Cortex of kidney (tissue), 1 donor: ENCODE measurements at places on chromosomes 12 and 14.

DNA sequence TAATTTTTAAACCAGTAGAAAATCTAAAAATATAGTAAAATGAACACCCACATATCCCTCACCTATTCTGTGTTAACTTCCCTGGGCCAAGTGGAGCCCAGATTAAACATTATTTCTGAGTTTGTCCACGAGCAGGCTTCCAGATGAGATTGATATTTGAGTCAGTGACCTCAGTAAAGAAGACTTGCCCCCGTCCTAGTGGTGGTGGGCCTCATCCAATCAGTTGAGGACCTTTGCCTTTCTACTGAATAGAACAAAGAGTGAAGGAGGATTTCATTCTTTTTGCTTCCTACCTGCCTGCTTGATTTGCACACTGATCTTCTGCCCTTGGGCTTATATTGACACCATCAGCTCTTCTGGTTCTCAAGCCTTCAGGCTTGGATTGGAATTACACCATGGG is 174.7 kb upstream of the PLEKHG7 start:
- DNase-seq, result no peak

- no peak for DNase-seq
These were observed 25.7 kb upstream of the CRY1 start for GRCh38 chr12:107119091-107119490.

DNA sequence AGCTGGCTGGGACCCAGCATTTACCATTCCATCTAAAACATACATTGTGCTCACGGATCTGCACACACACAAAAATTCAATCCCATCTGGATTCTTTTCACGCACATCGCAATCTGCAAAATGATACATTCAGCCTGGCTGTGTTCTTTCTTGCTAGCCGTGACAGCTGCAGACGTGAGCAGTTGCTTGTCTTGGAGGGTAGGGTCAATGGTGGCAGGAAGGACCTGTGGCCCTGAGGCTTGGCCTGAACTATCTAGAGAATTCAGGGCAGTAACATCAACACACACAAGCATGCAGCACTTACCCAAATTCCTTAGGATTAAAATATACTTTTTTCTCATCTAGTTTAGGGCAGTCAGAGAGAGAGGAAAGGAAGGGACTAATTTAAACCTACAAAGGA is 72.0 kb downstream of the DICER1 start:
- no peak for DNase-seq

- DNase-seq, result no peak
These were observed 88.0 kb downstream of the PCNX1 start for GRCh38 chr14:70995211-70995610.

GRCh38 chr12:116425256-116426193 is 133.7 kb upstream of the MAP1LC3B2 start:
- DNase-seq, result no peak

- no peak for DNase-seq
These were observed 13.2 kb upstream of the RABGGTA start for GRCh38 chr14:24284501-24285035.

DNA sequence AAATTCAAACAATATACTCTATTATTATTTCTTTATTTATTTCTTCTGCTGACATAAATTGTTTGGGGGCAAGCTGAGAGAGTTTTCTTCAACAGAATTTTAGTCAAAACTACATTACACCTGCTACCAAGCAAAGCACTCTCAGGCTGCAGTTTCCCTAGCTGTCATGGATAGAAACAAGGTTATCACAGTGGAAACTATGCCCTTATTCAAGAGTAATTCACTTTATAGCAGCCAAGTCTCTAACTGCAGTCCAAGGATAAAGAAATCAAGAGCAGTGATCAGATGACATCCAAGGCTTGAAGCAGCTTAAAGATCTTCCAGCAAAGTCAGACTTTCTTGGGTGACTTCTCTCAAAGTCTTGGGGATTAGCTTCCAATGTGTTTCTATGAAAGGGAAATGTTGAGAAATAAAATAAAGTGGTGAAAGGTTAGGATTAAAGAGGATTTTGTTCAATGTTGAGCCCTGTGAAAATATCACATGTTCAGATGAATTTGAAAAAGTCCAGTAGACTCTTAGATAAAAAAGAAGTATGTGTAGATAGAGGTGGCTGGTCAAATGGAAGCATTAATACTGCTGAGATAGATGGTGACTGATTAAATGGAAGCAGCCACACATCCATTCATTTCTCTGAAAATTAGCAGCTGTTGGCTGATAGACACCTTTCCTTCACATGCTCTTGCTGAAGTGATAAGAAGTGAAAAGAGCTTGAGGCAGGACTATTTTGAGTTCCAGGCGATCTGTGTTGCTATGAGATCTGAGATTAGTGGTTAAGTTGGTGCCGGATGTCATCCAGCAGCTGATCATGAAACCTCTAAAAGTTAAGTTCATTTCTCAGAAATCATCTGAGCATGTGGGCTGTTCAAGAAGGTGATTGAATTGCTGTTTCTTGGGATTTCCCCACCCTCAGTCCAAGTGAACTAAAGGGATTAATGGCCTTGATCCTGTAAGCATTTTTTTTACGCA is 257.8 kb upstream of the BTG1 start:
- no peak for DNase-seq

DNA sequence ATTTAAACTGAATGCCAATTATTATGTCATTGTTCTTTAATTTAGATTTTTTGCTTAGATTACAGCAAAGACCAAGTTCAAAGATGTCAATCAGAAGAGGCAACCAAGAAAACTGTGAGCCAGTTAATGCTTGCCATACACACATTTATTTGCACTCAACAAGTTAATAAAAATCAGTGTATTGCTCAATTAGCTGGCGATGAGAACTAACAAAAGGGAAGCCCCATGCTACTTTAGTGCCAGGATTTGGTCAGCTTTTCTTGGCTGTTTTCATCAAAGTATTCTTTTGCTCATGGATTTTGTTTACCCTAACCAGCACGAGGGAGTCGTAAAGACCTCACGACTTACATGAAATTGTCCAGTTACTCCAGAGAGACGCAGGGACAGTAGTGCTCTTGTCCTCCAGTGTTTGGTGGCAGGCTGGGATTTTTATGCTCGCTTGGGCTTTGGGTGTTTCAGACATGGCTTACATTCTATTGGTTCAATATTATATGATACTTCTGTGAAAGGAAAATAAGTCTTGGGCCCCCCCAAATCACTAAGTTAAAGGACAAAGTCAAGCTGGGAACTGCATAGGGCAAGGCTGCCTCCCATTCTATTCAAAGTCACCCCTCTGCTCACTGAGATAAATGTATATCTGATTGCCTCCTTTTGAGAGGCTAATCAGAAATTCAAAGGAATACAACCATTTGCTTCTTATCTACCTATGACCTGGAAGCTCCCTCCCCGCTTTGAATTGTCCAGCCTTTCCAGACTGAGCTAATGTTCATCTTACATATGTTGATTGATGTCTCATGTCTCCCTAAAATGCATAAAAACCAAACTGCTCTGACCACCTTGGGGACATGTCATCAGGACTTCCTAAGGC is 7.4 kb upstream of the B4GALNT1 start:
- no peak for DNase-seq

- no peak for DNase-seq
These were observed 7.3 kb upstream of the GALNT9 start for GRCh38 chr12:132336451-132337413.

DNA sequence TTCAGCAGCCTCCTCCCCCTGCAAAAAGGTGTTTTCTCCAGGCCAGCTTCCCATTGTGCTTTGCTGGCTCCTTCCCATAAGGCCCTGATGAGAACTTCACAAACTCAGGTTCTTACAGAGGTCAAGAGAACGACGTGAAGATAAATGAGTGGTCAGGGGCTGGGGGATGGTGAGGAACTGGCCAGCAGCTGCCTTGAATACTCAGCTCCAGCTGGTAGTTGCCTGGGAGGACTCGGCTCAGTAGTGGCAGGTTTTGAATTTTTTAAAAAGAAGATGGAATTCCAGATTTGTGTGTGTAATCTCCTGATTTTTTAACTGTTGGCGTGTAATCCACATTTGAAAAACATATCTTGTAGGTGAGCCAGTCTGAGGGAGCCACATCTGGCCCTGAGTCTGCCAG is 5.9 kb downstream of the DDX55 start:
- no peak for DNase-seq

- DNase-seq, result no peak
These were observed 8.6 kb upstream of the SSTR1 start for GRCh38 chr14:38199076-38199475.

DNA sequence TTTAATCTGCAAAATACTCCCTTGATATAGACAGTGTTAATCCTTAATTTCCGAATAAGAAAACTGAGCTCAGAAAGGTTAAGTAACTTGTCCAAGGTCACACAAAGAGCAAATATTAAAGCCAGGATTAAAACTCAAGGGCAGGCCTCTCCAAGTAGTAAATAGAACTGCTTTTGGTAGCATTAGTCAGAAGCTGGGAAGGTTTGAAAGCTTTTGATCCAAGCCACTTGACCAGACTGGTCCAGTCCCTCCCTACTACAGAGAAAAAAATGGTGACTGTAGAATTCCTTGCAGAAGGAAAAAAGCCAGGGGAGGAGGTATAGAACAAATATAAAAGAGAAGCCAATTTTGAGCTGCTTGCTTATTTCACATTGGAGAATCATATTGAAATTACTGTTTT is 111.5 kb downstream of the NT5DC3 start:
- DNase-seq, result no peak

GRCh38 chr14:63203618-63204406 is 431 bp upstream of the RHOJ start:
- no peak for DNase-seq

- no peak for DNase-seq
These were observed 126.0 kb upstream of the CNTN1 start for GRCh38 chr12:40566271-40566670.

GRCh38 chr14:24422261-24422660 is 7.2 kb downstream of the CBLN3 start:
- DNase-seq, result no peak

DNA sequence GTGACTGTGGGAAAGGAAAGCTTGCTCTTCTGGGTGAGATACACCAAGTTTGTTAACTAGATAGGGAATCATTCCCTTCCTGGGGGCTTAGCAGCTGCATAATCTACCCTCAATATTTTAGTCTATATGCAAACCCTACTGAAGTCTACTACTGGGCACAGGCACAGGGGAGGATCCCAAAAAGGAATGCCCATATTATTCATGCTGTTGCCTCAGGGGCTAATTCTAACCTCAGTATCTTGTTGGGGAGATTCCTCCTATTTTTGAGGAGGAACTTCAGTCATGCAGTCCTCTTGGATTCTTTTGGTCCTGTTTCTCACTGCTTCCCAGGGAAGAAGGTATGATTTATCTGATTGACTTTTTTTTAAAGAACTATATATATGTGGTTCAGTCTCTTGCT is 58.9 kb upstream of the ANKS1B start:
- DNase-seq, result no peak

DNA sequence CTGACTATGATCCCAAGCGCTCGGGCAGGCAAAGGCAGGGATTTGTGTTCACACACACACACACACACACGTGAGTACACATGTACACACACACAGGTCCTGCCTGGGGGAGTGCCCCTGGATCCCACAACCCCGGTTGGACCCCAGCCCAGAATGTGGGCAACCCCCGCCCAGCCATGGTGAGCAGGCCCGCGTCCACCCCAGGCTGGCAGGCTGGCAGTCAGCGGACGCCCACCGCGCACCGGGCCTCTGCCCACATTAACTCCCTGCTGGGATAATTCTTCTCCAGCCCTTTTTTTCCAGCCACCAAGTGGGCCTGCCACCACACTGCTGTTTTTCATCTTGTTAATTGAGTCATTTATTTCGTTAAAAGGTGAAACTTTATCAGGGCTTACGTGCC is 256.2 kb downstream of the BCL11B start:
- DNase-seq, result no peak

GRCh38 chr12:91414636-91415035 is 232.0 kb upstream of the DCN start:
- DNase-seq, result no peak

DNA sequence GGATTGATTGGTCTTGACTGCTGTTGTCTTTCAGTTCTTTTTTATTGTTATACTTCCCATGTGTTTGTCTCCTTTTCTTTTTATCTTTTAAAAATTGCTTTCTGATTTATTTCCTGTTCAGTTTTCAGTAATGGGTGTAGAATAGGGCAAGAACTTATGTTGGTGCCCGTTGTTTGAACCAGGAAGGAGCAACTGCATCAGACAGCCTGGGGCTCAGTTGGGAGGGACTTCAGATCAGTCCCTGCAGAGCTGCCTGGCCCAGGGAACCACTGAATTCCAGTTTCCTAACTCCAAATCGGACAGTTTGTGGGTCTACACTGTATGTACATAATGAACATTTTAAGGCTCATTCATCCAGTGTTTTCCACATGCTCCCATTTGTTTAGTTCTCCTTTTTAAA is 64.9 kb downstream of the FBXO34 start:
- DNase-seq, result no peak

- no peak for DNase-seq
These were observed 1.9 kb upstream of the LLPH start for GRCh38 chr12:66132408-66132807.

- no peak for DNase-seq
These were observed 158.2 kb downstream of the CAND1 start for GRCh38 chr12:67427336-67427735.

GRCh38 chr14:68575426-68575825 is 217.4 kb downstream of the ZFP36L1 start:
- no peak for DNase-seq

GRCh38 chr14:64983439-64984310 is 3.0 kb upstream of the FNTB start:
- DNase-seq, result no peak

GRCh38 chr12:47832263-47832933 is 12.7 kb upstream of the HDAC7 start:
- DNase-seq, result no peak
